ENCODE measurements at places on chromosomes 4 and X. TPM values are rescaled to one million over a fixed set of nuclear protein-coding genes. Genes with fewer than 3 reads are reported as not detected.

The DCK gene
- 1.9 TPM for total RNA-seq

The MXRA5 gene
- 0.91 TPM for total RNA-seq

The PITX2 gene
- total RNA-seq: not detected

The ARHGAP24 gene
- 6.8 TPM for total RNA-seq

The AR gene
- 74.4 TPM for total RNA-seq

The TRIM75 gene
- total RNA-seq: not detected

The MFSD8 gene
- 14.3 TPM for total RNA-seq

The CITED1 gene
- total RNA-seq: not detected

The POU4F2 gene
- not detected for total RNA-seq

The GATA1 gene
- total RNA-seq: 0.35 TPM

The GPR82 gene
- 0.28 TPM for total RNA-seq

The SPATA18 gene
- 2.5 TPM for total RNA-seq

The ADAMTS3 gene
- 0.35 TPM for total RNA-seq

The SLC16A2 gene
- total RNA-seq: 65.6 TPM

The UGT2B7 gene
- 218 TPM for total RNA-seq

The NR3C2 gene
- total RNA-seq: 12.0 TPM

The NOX1 gene
- not detected for total RNA-seq

The MAGEC1 gene
- not detected for total RNA-seq

The ZAR1 gene
- total RNA-seq: not detected

The ADH7 gene
- total RNA-seq: not detected

The HSPA4L gene
- 3.9 TPM for total RNA-seq

The EVC gene
- total RNA-seq: 11.0 TPM
